ENCODE measurements at places on chromosomes 4 and X.

- DNase-seq, result no peak
Measured at GRCh38 chr4:68319040-68319439, 30.9 kb downstream of the YTHDC1 start.

DNA sequence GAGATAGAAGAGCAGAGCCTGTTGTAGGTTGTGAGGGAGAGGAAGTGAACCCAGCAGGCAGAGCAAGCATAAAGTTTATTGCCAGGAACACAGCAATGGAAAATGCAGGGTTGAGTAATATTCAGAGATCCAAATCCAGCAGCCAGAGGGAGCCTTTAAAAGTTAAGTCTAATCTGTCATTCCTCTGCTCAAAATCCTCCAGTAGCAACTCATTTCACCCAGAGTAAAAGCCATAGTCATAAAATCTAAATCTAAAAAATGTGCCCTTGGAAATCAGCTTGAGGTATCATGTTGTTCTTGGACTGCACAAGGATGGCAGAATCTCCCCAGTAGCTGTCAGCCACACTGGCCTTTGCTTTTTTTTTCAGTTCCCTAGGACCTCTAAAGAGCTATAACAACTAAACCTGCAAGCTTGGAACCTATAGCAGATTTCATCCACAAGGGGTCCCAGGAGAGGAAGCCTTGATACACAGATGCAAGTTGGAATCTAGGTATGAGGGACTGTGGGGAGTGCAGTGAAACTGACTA lies 62.9 kb upstream of the FRAS1 start:
- DNase-seq, result no peak

DNA sequence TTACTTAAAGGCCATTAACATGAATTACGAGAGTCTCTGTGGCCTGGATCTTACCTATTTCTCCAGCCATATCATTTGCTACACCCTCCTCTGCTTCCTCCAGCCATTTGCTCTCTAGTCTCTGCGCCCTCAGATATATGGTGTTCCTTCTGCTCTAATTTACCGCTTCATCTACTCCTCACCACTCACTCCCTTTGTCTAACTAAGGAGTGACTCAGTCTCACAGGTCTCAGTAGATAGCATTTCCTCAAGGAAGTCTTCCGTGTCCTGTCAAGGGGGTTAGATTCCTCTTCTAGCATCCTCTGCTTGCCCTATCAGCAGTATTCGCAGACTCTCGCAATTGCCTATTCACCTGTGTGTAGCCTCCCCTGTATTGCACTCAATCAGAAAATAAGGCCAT lies 892.1 kb upstream of the INTU start:
- no peak for DNase-seq

GRCh38 chr4:8575457-8575856 lies 4.7 kb upstream of the GPR78 start:
- no peak for DNase-seq

DNA sequence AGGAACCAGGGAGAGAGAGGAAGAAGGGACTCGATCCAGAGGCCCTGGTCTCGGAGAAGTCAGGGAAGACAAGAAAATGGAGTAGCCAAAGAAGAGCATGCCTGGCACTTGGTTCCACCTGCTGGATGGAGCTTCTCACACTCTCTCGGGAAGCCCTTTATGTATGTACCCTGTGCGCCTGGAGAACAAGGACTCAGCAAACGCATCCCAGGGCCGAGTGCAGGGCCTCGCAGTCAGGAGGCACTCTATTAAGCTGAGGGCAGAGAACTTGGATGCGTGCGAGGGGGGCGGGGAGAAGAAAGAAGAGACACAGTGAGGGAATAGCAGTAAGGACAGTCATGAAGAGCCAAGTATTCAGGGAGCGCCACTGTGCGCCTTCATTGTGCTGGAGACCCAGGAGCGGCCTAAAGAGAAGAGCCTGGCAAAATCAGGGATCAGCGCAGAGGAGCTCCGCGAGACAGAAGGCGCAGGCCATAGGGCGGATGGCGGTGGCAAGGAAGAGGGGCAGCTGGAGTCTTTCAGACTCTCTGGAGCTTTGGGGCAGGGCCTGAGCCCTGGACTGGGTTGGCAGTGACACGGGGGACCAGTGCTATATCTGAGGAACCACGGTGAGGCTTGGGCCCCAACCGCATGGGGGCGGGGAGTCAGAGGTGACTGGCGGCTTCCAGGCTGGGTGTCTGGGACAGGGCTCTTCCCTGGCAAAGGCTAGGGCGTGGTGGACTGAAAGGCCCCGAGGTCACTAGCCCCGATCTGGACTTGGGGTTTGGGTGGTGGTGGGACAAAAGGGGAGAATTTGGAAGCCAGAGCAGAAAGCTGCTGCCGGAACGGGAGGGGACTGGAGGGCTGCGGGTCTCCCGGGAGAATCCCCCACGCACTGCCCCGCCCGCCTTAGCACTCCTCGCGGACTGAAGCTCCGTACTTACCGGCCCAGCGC lies 1.9 kb upstream of the SEPTIN6 start:
- no peak for DNase-seq

GRCh38 chrX:155188786-155189185 lies 27.5 kb upstream of the VBP1 start:
- DNase-seq, result no peak

GRCh38 chrX:141701072-141701471 lies 2.5 kb upstream of the SPANXD start:
- no peak for DNase-seq

DNA sequence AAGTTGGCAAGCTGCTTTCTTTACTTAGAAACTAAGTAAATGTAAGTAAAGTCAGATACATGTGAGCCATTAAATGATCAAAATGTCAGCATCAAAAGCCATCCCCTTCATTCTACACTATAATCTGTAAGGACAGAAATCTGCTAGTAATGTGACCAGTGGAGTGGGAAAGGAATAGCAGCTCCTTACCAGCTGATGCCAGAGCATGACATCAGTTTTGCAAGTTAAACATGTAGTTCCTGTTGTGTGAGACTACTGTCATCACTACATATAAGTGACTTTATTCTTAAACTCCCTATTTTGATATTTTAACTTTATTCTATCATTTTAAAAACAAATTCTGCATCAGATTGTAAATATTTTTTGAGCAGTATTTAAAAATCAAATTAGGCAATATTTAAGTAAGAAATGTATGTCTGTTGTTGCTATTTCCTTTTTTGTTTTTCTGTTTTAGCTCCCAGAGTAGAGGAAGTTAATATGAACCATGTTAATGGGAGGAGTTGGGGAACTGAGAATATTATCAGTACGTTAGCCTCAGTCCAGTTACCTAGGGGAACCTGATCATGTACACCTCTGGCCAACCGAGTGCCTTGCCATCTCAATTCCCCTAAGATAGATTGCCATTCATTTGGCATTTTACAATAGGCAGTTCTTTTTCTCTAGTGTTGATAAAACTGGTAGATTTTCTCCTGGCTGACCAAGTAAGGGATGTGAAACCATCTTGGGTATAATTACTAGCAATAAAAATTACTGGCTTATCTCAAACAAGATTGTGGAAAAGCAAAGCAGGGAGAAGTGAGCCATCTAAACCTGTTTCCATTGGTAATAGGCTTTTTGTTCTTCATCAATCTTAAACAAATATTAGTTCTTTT lies 34.7 kb downstream of the CCNI start:
- no peak for DNase-seq

DNA sequence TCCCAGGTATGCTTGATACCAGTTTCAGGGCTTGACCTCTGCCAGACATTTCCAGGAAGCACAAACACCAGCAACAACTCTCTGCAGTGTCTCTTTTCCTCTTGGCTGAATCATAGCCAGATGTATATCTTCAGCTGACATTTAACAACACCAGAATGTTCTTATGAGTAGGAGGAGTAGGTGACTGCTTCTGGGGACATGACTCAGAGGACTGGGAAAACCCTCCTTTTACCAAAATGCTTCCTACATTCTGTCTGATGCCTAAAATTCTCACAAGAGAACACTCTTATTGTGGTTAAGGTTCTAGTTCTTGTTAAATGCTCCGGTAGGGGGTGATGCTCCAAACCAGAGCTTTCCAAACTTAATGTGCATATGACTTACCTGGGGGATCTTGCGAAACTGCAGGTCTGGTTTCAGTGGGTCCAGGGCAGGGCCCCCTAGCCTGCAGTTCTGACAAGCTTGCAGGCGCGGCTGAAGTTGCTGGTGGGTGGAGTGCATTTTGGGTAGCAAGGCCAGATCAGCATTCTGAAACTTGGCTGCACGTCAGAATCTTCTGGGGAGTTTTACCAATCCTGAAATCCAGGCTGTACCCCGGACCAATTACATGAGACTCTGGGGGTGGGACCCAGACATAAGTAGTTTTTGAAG lies 329.3 kb upstream of the RPS6KA3 start:
- DNase-seq, result no peak

DNA sequence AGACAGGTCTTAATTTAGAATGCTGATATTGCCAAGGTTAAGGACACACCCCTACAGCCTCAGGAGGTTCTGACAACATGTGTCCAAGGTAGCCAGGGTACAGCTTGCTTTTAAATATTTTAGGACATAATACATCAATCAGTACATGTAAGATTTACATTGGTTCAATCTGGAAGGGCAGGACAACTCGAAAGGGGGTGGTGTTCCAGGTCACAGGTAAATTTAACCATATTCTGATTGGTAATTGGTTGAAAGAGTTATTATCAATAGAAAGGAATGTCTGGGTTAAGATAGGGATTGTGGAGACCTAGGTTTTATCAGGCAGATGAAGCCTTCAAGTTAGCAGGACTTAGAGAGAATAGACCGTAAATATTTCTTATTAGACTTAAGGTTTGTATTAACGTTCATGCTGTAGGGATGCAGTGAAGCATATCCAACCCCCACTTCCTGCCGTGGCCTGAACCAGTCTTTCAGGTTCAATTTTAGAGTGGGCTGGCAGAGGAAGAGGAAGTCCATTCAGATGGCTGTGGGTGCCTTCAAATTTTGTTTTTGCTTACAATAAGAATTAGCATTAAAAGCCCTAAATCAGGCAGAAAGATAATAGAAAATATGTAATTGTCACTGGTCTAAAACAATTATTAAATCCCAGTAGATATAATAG lies 136.5 kb upstream of the GALNTL6 start:
- no peak for DNase-seq

DNA sequence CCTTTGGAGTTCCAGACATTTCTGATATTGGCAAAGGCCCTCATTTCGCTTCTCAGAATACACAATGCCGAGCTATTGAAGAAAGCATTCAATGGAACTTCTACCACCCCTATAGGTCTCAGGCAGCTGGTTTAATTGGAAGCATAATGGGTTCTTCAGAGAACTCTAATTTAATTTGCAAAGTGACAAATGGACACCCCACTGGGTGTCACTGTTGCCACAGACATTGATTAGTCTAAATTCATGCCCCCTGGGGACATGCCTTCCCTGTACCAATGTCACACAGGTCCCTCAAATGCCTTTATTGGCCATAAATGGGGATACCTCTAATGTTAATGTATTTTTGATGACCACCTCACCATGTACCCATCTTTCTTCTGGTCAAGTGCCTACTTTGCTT lies 22.9 kb upstream of the TMEM255A start:
- DNase-seq, result no peak

DNA sequence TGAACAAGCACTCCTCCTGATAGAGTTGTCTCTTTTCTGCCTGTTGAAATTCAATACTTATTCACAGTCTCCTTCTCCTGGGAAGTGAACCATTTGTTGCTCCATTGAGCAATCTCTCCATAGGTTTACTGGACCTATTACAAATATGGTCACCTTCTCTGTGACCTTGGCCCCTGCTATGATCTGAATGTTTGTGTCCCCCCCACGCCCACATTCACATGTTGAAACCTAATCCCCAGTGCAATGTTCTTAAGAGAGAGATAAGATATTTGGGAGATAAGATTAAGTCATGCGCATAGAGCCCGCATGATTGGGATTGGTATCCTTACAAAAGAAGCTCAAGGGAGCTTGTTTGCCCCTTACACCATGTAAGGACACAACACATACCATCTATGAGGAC lies 54.1 kb upstream of the GABRE start:
- no peak for DNase-seq

DNA sequence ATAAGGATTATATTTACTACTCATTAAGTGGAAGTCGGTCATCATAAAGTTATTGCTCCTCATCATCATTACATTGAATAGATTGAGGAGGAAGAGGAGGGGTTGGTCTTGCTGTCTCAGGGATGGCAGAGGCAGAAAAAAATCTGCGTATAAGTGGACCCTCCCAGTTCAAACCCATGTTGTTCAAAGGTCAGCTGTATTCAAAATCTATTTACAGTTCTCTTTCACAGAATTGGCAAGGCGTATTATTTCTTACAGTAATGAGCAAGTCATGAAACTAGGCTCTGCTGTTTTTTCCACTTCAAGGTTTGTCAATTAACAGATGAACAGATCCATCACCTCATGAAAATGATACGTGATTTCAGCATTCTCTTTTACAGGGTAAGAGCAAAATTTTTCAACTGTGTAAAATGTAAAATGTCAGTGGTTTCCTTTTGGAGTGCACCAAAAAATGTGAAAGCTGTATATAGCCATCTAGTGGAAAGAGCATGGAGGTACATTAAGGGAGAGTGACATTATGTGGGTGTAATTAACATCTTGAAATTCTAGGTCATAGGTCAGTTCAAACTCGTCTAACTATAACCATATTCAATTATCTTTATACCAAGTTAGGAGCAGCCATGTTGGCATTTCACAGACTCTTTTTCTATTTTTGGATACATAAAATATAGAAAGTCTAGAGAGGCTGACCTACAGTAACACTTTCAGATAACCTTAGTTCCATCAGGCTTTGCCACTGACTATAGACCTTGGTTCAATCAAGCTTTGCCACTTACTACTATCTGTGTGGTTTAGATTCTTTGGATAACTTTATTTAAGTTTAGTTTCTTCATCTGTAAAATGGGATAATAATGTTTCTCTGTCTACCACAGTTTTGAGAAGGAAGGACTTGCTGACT lies 30.1 kb downstream of the NEIL3 start:
- no peak for DNase-seq

- DNase-seq, result no peak
Measured at GRCh38 chr4:1201851-1202525, 29.6 kb upstream of the SPON2 start.

- no peak for DNase-seq
Measured at GRCh38 chr4:77031544-77031943, 44.2 kb downstream of the CCNI start.

GRCh38 chr4:76997532-76997931 lies 48.0 kb downstream of the SEPTIN11 start:
- no peak for DNase-seq

DNA sequence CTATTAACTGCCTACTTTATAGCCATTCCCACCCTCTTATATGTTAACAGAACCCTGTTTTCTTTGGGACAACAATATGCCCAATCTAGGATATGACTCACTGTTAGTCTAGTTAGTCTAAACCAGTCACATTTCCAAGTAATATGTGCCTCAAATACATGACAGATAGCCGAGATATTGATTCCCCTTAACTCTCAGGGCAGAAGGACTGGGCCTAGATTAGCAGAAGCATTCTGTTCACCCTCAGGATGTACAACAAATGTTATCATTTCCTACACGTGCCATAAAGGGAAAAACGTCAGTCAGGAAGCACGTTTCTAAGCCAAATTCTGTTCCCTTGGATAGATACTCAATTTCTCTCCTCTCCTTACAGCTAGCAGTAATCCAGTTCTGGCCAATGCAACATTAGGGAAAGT lies 114.1 kb downstream of the SLC10A7 start:
- DNase-seq, result no peak

DNA sequence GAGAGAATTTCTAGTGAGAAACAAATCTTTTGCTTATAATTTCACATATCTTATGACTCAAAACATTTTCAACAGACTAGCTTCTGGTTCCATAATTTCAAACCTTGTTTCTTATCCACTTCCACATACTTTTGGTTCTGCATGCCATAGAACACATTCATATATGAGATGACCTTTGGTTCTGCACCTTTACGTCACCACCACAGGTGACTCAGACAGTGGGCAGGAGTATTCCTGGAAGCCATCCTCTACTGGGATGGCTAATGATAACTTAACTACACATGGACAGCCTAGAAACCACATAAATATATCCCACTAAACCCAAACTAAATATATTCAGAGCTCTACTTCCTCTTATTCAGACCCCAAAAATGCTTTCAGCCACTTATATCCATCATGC lies 133.3 kb downstream of the DCK start:
- DNase-seq, result no peak
